Fibroblast of lung (primary cell): ENCODE measurements at places on chromosomes 4 and X. TPM values are rescaled to one million over a fixed set of nuclear protein-coding genes. Genes with fewer than 3 reads are reported as not detected.

DNA sequence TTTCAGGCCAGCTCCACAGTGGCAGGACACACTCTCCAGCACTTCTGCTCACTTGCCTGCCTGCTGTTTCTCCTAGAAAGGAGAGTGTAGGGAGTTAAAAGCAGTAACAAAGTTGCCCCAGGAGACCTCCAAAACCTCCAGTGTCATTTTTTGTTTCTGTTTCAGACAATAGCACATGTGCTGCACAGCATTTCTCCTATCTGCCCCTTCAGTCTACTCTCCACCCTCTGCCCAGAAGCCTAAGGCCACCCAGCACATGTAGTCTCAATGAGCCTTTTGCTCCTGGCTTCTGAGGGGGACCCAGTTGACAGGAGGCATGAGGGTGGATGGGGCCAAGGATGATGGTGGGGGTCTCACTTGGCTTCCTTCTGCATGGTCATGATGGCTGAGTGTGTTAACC is 329.6 kb upstream of the CLNK start:
- no peak for DNase-seq

GRCh38 chrX:40845331-40845911 is 110.1 kb upstream of the MED14 start:
- DNase-seq, result peak; percentile 93

DNA sequence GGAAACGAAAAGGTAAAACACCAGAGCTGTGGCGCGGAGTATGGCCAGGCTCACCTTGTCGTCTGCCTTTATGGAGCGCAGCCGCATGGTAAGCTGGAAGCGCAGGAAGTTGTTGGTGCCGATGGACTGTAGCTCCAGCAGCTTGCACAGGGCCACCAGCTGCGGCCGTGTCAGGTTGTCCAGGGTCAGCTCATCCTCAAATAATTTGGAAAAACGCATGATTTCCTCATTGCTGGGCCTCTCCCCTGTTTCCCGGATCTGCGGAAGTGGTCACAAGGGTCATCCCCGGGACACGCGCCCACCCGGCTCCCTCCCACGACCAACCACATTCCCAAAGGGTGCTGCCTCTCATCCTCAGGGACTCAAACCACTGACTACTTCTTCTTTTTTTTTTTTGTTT is 23.3 kb downstream of the LETM1 start:
- DNase-seq, result no peak

GRCh38 chr4:3473996-3474765 is 11.1 kb downstream of the DOK7 start:
- DNase-seq, result no peak

- DNase-seq, result no peak
Observed at GRCh38 chr4:3130826-3131225, 56.3 kb downstream of the HTT start.

DNA sequence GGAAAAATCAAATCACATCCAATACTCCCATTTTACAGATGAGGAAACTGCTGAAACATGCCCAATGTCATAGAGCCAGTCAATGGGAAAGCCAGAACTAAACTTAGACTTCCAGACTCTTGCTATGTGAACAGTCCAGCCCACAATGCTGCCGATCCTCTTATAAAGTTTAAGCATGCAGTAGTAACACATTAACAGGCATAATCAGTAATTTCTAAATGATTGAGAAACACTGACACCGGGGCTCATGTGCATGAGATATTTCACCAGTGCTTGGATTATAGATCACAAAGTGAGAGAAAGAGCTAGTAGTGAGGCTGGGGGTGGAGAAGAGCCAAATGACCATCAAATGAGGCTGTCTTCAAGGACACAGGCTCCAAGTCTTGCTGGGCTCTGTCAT is 2.5 kb downstream of the BDH2 start:
- DNase-seq, result no peak

GRCh38 chrX:362351-362750 is 24.4 kb downstream of the PPP2R3B start:
- no peak for DNase-seq

DNA sequence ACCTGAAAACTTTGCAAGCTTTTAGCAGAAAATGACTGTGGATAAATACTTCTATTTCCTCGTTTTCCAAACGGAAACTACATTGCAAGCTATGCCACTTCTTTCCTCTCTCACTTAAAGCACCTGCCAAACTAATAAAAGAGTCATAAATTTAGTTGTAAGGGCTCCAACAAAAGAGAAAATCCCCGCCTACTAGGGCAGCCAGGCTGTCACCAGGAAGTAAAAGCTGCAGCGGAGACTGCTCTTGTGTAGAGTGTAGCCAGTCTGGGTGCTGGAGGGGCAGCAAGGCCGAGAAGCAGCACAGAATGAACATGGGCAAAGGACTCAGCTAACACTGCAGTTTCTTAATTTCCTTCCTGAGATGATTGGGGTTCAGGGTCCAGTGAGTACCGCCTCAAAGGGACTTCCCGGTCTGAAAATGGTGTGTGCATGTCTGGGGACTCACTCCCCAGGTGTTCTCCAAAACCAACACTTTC is 89.3 kb upstream of the MAML3 start:
- no peak for DNase-seq

The EMCN gene
- not detected in 2 replicates for polyA plus RNA-seq

The ARHGEF38 gene
- polyA plus RNA-seq, result not detected in 2 replicates

DNA sequence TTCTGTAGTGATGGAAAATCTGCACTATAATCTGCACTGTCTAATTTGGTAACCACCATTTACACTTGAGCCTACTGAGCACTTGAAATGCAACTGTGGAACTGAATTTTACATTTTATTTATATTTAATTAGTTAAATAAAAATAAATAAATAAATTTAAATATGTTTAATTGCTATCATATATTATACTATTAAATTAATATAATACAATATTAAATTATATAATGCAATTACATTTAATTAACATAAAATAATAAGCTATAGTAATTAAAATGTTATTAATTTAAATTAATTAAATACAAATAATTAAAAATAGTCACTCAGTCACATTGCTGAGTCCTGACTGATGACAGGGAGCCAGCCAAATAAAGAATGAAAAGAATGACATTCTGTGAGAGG is 170.2 kb upstream of the F9 start:
- DNase-seq, result no peak

- no peak for DNase-seq
Observed at GRCh38 chr4:93749292-93749761, 79.2 kb upstream of the ATOH1 start.

DNA sequence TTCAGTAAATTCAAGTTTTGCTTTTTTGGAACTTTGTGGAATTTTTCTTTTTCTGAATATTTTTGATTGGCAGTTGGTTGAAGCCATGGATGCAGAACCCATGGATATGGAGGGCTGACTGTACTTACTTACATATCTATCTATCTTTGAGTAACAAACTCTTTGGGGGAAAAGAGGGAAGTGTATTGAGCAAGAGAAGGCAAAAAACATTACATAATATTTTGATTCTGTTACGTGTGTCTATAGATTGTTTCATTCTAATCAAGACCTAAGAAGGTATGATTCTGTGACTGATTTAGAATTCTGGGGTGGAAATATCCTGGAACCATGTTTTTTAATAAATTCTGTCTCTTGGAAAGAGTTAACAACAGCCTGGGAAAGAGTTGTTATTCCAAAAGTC is 31.5 kb downstream of the GRSF1 start:
- DNase-seq, result no peak

GRCh38 chr4:187088070-187088799 is 364.6 kb upstream of the FAT1 start:
- DNase-seq, result no peak

The CLCN5 gene
- 2.9 and 3.4 TPM in 2 replicates for polyA plus RNA-seq

The BOD1L1 gene
- polyA plus RNA-seq, result 18.2 and 20.1 TPM in 2 replicates

GRCh38 chrX:73478961-73479360 is 32.1 kb downstream of the CDX4 start:
- DNase-seq, result no peak

DNA sequence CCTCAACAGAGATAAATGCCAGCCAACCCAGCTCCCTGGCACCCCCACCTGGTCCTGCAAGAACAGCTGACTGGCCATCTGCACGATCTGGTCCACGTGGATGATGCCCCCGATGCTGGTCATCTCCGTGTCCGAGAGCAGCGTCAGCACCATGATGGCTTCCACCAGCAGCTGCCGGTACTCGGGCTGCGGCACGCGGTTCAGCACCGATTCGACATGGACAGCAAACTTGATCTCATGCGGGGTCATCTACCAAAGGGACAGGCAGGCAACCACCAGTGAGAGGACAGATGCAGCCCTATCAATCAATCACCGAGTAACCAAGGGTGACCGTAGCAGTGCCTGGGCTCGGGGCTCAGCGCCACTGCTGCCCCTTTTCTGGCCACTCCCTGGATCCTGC is 89.8 kb downstream of the PHKA2 start:
- no peak for DNase-seq

GRCh38 chr4:126268106-126268505 is 953.4 kb downstream of the FAT4 start:
- peak; percentile 40 for DNase-seq

GRCh38 chr4:52144372-52144771 is 93.3 kb downstream of the SPATA18 start:
- no peak for DNase-seq

The PKD2 gene
- polyA plus RNA-seq, result 61.5 and 158 TPM in 2 replicates

DNA sequence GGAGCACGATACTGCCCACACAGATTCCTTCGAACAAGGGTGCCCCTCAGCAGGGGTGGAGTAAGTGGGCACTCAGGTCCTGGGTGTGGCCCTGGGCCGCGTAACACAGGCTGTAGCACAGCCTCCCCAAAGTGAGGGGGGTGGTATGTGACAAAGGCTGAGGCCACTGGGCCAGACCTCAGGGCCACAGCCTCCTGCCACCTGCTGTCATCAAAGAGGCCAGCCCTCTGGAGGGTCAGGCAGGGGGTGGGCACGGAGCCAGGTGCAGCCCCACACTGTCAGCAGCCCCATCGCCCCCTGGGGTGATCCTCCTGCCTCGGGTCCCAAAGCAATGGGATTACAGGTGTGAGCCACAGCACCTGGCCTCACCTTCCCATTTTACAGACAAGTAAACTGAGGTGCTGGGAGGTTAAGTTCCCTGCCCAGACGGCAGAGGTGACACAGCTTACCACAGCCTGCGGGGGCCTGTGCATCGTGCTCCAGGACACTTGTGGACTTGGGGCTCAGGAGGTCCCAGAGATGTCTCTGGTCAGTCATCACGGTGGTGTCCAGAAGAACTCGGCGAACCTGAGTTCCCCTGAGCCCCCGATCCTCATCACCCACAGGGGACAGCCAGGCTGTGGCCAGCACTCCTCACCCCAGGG is 27.5 kb upstream of the MXD4 start:
- DNase-seq, result no peak

DNA sequence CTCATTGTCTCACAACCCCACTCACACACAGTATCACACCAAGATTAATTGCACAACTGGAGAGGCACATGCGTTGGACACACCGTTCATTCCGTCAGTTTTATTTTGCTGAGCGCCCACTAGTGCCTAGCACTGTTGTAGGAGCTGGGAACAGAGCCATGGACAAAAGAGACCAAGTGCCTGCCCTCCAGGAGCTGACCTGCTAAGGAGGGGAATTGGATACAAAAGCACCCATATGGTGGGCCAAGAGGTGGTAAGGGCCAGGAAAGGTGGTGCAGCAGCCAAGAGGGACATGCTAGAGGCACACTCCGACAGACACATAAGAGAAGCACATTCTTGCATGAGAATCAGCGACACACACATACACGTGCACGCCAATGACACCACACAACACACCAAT is 705 bp upstream of the CRMP1 start:
- DNase-seq, result no peak

- no peak for DNase-seq
Observed at GRCh38 chr4:114547340-114548134, 51.1 kb upstream of the UGT8 start.

- DNase-seq, result no peak
Observed at GRCh38 chr4:1192493-1193205, 20.3 kb upstream of the SPON2 start.
